Cerebellar nuclear complex (tissue), 1 donor: ENCODE measurements at places on chromosomes 4 and X.

GRCh38 chr4:88007304-88008121 lies at the start of gene PKD2:
Gene PKD2 (plus strand): TSS chr4:88007635. CDS start chr4:88007734, 99 bp downstream.
- no peak for DNase-seq

DNA sequence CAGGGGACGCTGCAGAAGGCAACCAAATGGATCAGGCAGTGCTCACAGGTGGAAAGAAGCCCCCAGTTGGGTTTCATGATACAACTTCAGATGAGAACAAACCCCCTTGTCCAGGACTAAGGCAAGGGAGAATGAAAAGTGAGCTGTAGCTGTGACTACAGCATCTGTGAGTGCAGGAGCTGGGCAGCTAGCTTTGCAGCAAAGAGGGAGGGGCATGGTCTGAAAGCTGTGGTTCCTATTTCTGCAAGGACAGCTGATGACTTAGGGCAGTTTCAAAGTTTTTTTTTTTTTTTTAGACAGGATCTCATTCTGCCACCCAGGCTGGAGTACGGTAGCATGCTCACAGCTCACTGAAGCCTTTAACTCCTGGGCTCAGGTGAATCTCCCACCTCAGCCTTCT lies 1317.4 kb upstream of the DIAPH2 start:
- no peak for DNase-seq

- no peak for DNase-seq
Observed at GRCh38 chr4:54783402-54784110, 125.8 kb downstream of the KIT start.

DNA sequence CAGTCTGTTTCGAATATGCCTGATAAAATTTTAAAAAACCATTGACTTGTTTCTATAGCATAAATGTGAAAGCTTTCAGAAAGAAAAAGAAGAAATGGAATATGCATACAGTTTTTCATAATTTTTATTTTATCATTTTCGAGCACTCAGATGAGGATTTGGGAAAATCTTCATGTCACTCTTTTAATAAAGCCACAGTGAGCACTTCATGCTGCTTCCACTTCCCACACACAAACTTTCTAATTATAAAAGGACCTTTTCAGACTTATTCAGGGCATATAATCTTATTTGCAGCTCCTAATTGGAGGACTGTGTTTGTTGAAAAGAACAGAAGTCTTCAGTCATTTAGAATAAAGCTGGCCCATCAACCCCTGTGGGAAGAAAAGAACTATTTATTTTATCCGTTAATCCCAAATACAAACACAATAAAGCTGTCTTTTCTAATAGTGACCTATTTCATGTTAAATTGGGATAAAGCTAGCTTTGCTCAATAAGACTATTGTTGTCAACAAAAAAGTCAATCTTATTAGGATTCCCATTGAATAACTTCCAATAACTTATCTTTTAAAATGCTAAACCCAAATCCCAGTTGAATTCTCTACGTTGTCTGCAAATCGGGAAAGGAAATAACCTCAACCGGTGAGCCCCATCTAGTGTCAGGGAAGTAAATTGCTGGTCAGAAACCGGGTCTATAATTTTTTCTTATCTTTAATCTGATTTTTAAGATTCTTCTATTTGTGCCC lies 211.5 kb downstream of the PDGFRA start:
- no peak for DNase-seq

DNA sequence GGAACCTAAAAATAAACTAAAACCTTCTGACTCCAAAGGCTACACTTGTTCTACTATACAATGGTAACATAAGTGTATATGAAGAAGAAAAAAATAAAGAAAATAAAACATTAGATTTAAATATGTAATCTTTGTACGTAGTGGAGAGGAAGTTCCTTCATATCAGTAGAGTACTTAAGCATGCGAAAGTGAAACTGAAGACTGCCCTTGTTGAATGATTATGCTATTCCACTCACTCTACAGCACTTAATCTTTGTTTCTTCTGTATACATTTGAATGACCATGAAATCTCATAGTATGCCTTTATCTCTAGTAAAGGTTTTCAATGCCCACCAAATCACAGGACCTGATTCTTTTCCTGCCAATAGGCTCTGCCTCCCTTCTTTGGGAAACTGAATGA lies 78.9 kb downstream of the NDST3 start:
- DNase-seq, result no peak

GRCh38 chr4:159593681-159594080 lies 490.8 kb downstream of the RAPGEF2 start:
- DNase-seq, result no peak

DNA sequence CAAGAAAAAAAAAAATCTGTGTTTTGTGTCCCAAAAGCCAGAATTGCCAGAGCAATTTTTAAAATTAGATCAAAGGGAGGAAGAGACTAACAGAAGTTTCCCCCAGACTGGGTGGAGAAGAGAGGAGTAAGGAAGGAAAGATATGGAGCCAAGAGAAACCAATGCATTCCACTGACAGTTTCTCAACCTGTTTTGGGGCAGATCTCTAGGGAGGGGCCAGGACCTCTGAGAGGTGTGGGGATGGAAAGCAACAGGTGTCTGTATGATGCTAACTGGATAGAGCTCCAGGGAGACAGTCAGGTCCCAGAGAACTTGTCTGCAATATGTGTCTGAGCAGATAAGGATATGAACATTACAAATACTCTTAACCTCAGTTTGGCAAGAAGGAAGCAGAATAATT lies 22.7 kb upstream of the GAB1 start:
- DNase-seq, result no peak

DNA sequence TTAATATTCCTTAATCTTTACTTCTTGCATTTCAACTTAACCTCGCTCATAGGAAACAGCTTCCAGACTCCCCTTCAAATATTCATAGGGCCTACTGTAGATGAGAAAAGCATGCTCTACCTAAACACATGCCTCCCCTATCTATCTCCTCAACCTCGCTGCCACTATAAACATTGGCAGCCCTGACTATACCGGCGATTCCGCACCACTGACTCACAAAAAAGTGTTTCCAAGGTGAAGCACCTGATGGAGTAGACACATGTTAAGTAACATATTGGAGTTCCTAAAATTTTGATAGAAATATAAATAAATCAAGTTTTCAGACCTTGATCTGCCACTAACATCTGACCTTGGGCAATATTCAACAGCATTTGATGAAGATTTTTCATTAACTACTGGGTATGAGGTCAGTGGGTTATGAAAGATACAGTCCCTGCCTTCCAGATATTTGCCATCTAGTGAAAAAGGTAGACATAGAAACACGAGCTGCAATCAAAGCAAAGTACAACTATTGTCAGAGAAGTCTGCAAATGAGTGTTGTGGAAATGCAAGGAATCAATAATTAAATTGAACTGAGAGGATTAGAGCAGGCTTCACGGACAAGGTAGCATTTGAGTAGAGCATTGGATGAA lies 184.2 kb downstream of the MAML3 start:
- DNase-seq, result no peak

- DNase-seq, result no peak
Observed at GRCh38 chr4:309807-310206, 4.5 kb upstream of the ZNF732 start.
